Regular cardiac myocyte (primary cell): ENCODE measurements at places on chromosomes 12 and 14. TPM values are rescaled to one million over a fixed set of nuclear protein-coding genes. Genes with fewer than 3 reads are reported as not detected.

The COPS7A gene
- 87.9 and 100 TPM in 2 replicates for total RNA-seq

The CCDC175 gene
- not detected in 2 replicates for total RNA-seq

The CMA1 gene
- total RNA-seq: not detected in 2 replicates

The CACNA2D4 gene
- total RNA-seq: under 0.01 and 0.38 TPM in 2 replicates
